ENCODE measurements at places on chromosomes 7 and 10. TPM values are rescaled to one million over a fixed set of nuclear protein-coding genes. Genes with fewer than 3 reads are reported as not detected.
A peak's percentile ranks its signal among the peaks of the same experiment; 100 is the strongest.

- no peak overlapping the region for H3K27ac ChIP-seq
- no peak for DNase-seq
- H3K4me1 ChIP-seq = no peaks in the 10 kb centered on the region
These were observed 120.3 kb upstream of the ADAM12 start for GRCh38 chr10:126508535-126509040.

Gene GPR158
- total RNA-seq = 0.05 TPM

DNA sequence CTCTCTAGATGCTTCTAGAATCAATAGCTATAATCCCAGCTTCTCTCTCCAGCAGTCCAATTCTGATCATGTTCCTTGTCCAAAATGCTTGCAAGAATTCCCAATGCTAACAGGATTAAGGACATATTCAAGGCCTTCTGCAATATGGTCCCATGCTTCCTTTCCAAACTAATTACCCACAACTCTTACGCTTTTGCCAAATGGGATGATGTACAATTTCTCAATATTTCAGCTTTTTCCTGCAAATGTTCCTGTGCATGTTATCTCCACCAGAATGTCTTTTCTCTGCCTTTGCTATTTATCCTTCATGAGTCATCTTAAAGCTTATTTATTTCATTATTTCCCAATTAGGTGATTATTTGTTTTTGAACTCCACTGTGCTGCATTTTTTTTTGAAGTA, 556.4 kb downstream of the SORCS1 start:
- H3K4me3 ChIP-seq = no peak overlapping the region
- DNase-seq = no peak
- no peak overlapping the region for H3K27ac ChIP-seq
- H3K4me1 ChIP-seq = no peaks in the 10 kb centered on the region

GRCh38 chr10:120962756-120963593, 111.8 kb downstream of the WDR11 start:
- peak; percentile 87 for DNase-seq
- no peaks in the 10 kb centered on the region for H3K27me3 ChIP-seq
- no peak overlapping the region for H3K4me3 ChIP-seq

GRCh38 chr7:129746857-129747529, 135.5 kb downstream of the NRF1 start:
- no peaks in the 10 kb centered on the region for H3K27me3 ChIP-seq
- no peak for DNase-seq
- H3K4me3 ChIP-seq = no peak overlapping the region
- peaks cover 38% of the 10 kb centered on the region for H3K36me3 ChIP-seq
- no peaks in the 10 kb centered on the region for H3K4me1 ChIP-seq

DNA sequence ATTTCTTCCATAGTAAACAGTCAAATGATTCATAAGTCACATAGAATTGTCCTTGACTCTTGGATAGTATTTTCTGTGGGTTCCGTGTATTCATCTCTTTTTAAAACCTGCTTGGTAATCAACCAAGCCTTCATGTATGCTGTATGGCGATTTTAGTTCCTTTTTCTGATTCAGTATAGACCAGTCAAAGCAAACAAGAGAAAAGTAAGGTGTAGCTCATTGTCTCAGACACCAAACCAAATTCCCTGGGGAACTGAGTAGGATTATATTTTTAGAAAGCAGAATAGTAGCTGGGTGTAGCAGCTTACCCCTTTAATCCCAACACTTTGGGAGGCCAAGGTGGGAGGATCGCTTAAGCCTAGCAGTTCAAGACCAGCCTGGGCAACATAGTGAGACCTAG, 240.5 kb downstream of the BBS9 start:
- H3K27ac ChIP-seq = no peak overlapping the region
- H3K36me3 ChIP-seq = peaks cover 3% of the 10 kb centered on the region
- no peak overlapping the region for H3K4me3 ChIP-seq
- DNase-seq = no peak
- no peaks in the 10 kb centered on the region for H3K4me1 ChIP-seq

- H3K27me3 ChIP-seq = no peaks in the 10 kb centered on the region
- no peak overlapping the region for H3K4me3 ChIP-seq
- H3K27ac ChIP-seq = no peak overlapping the region
- H3K36me3 ChIP-seq = no peaks in the 10 kb centered on the region
- DNase-seq = no peak
- H3K4me1 ChIP-seq = no peaks in the 10 kb centered on the region
These were observed 100.4 kb downstream of the SORCS1 start for GRCh38 chr10:107064075-107064474.

GRCh38 chr10:2077231-2077630, 339.9 kb upstream of the ADARB2 start:
- no peaks in the 10 kb centered on the region for H3K36me3 ChIP-seq
- no peaks in the 10 kb centered on the region for H3K4me1 ChIP-seq
- no peak for DNase-seq
- H3K27ac ChIP-seq = no peak overlapping the region

DNA sequence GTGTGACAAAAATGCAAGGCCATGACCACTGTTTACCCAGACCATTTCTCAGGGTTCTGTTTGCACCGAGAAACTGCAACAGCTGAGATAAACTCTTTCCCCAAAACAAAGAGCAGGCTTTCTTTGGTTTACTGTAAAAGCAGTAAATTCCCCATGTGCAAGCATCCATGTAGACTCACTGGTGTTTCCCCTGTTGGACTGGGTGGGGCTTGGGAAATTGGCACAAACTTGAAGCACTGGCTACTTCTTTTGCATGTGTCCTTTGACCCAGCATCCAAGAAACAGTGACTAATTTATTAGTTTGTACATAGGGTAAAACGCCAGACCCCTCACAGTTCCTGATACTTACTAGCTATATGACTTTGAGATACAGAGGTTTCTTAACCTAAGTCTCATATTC, 12.3 kb downstream of the IQUB start:
- H3K27ac ChIP-seq = no peak overlapping the region
- no peak for DNase-seq
- no peaks in the 10 kb centered on the region for H3K4me1 ChIP-seq
- no peaks in the 10 kb centered on the region for H3K27me3 ChIP-seq
- H3K4me3 ChIP-seq = no peak overlapping the region

- no peaks in the 10 kb centered on the region for H3K4me1 ChIP-seq
- no peaks in the 10 kb centered on the region for H3K36me3 ChIP-seq
- H3K27ac ChIP-seq = no peak overlapping the region
- no peak overlapping the region for H3K4me3 ChIP-seq
- no peaks in the 10 kb centered on the region for H3K27me3 ChIP-seq
These were observed 337.4 kb downstream of the CRPPA start for GRCh38 chr7:16083931-16084330.

Gene MCMBP
- total RNA-seq = 65.8 TPM

- DNase-seq = no peak
- H3K27ac ChIP-seq = no peak overlapping the region
- no peaks in the 10 kb centered on the region for H3K36me3 ChIP-seq
- peaks cover 84% of the 10 kb centered on the region for H3K27me3 ChIP-seq
- H3K4me3 ChIP-seq = no peak overlapping the region
These were observed 1.4 kb downstream of the HSPA12A start for GRCh38 chr10:116740971-116741370.

Gene EVX1
- total RNA-seq = not detected

Gene COL28A1
- 0.73 TPM for total RNA-seq

- no peak overlapping the region for H3K4me3 ChIP-seq
- peaks cover 44% of the 10 kb centered on the region for H3K4me1 ChIP-seq
- H3K36me3 ChIP-seq = no peaks in the 10 kb centered on the region
These were observed 92.8 kb downstream of the TCF7L2 start for GRCh38 chr10:113042868-113043267.

DNA sequence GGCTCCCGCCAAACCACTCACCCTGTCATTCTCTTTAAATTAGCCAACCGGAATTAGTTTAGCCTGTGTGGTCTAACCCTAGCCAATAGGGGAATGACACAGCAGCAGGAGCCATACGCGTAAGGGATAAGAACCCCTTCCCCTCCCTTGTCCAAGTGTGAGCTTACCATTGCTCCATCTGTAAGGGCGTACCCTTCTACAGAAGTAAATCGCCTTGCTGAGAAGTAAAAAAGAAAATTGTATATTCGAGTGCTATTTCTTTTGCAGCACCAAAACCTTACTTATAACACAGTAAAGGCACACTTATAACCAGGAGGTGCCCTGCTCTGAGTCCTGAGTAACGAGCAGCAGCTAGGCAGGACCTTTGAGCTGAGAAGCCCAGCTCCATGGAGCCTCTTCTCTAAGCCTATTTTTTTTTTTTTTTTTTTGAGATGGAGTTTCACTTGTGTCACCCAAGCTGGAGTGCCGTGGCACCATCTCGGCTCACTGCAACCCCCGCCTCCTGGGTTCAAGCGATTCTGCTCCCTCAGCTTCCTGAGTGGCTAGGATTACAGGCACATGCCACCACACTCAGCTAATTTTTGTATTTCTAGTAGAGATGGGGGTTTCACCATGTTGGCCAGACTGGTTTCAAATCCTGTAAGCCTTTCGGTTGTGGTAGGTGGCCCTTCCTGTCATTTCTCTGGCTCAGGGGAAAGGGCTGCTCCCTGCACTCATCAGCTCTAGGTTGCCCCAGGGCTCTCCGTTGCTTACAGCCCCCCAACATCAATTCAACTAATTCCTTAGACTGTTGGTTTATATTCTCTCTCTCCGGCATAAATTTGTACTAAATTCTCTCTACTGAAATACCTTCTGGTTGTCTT, 73.3 kb downstream of the NSUN6 start:
- H3K27me3 ChIP-seq = no peaks in the 10 kb centered on the region
- H3K4me3 ChIP-seq = no peak overlapping the region
- no peaks in the 10 kb centered on the region for H3K4me1 ChIP-seq
- H3K27ac ChIP-seq = no peak overlapping the region
- H3K36me3 ChIP-seq = no peaks in the 10 kb centered on the region

Gene CNTNAP2
- 0.94 TPM for total RNA-seq

- no peaks in the 10 kb centered on the region for H3K36me3 ChIP-seq
- no peaks in the 10 kb centered on the region for H3K4me1 ChIP-seq
- H3K27ac ChIP-seq = no peak overlapping the region
- H3K4me3 ChIP-seq = no peak overlapping the region
- no peak for DNase-seq
- no peaks in the 10 kb centered on the region for H3K27me3 ChIP-seq
These were observed 87.1 kb downstream of the CYP26A1 start for GRCh38 chr10:93160829-93161228.

DNA sequence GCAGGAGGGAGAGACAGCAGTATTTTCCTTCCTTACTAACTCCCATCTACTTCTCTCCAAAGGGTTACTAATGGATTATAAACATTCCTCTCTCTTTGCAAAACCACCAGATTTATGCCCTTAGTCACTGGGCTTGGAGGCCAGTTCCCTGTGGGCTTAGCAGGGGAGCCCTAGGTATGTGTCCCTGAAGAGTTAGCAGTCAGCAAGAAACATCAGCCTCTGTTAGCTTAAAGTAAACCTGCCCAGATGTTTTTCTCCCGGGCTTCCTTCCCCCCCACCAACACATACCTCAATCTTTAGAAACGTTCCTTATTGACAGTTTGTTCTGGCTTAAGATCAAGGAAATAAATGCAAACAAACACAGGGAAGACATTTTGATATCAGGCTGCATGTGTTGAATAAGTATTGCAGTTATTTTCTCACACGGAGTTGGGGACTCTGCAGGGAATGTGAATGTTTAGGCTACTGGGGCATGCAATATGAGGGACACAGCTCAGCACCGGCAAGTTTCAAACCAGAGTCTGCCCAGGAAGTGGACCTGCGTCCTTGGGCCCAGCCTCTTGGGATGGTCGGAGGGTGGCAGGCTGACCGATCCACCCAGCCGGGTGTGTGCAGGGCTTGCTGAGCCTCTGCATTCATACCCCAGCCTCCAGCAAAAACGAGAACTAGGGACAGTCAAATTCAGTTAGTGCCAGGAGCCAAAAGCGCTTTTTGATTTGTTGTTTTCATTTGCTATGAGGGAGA, 252.0 kb upstream of the GRB10 start:
- no peaks in the 10 kb centered on the region for H3K36me3 ChIP-seq
- H3K27me3 ChIP-seq = no peaks in the 10 kb centered on the region
- peaks cover 3% of the 10 kb centered on the region for H3K4me1 ChIP-seq

GRCh38 chr7:25272265-25272664, 44.0 kb upstream of the NPVF start:
- no peaks in the 10 kb centered on the region for H3K36me3 ChIP-seq
- no peak for DNase-seq
- H3K27me3 ChIP-seq = no peaks in the 10 kb centered on the region
- H3K4me3 ChIP-seq = no peak overlapping the region
- H3K4me1 ChIP-seq = no peaks in the 10 kb centered on the region
- no peak overlapping the region for H3K27ac ChIP-seq

GRCh38 chr10:31926765-31927564, 1.7 kb downstream of the ARHGAP12 start:
- H3K27me3 ChIP-seq = no peaks in the 10 kb centered on the region
- no peak for DNase-seq
- peaks cover 36% of the 10 kb centered on the region for H3K4me1 ChIP-seq
- H3K4me3 ChIP-seq = peak overlapping the region; percentile 82
- H3K36me3 ChIP-seq = no peaks in the 10 kb centered on the region

Gene MLXIPL
- 1.4 TPM for total RNA-seq

- no peak overlapping the region for H3K4me3 ChIP-seq
- no peak for DNase-seq
- no peak overlapping the region for H3K27ac ChIP-seq
- H3K36me3 ChIP-seq = no peaks in the 10 kb centered on the region
These were observed 341.6 kb downstream of the RNLS start for GRCh38 chr10:88241501-88241900.

- DNase-seq = no peak
- H3K27ac ChIP-seq = no peak overlapping the region
- no peaks in the 10 kb centered on the region for H3K4me1 ChIP-seq
- H3K27me3 ChIP-seq = no peaks in the 10 kb centered on the region
- no peaks in the 10 kb centered on the region for H3K36me3 ChIP-seq
- no peak overlapping the region for H3K4me3 ChIP-seq
These were observed 26.7 kb upstream of the CRHR2 start for GRCh38 chr7:30708983-30709382.

GRCh38 chr10:60731134-60731885, 47.0 kb upstream of the CDK1 start:
- peak overlapping the region; percentile 84 for H3K27ac ChIP-seq
- no peaks in the 10 kb centered on the region for H3K36me3 ChIP-seq
- DNase-seq = peak; percentile 10
- no peak overlapping the region for H3K4me3 ChIP-seq
- no peaks in the 10 kb centered on the region for H3K4me1 ChIP-seq

Gene ZCCHC24
- total RNA-seq = 31.2 TPM

GRCh38 chr7:139079861-139080260, 29.7 kb downstream of the ZC3HAV1 start:
- H3K27ac ChIP-seq = no peak overlapping the region
- peaks cover 5% of the 10 kb centered on the region for H3K4me1 ChIP-seq
- H3K27me3 ChIP-seq = no peaks in the 10 kb centered on the region
- no peak for DNase-seq
- H3K36me3 ChIP-seq = peaks cover 98% of the 10 kb centered on the region

Gene CFAP58
- total RNA-seq = 0.79 TPM

GRCh38 chr10:3857318-3857717, 72.3 kb upstream of the KLF6 start:
- no peaks in the 10 kb centered on the region for H3K36me3 ChIP-seq
- no peak overlapping the region for H3K27ac ChIP-seq
- no peak overlapping the region for H3K4me3 ChIP-seq
- peaks cover 9% of the 10 kb centered on the region for H3K4me1 ChIP-seq

- peaks cover 14% of the 10 kb centered on the region for H3K4me1 ChIP-seq
- H3K27ac ChIP-seq = peak overlapping the region; percentile 88
- H3K27me3 ChIP-seq = no peaks in the 10 kb centered on the region
- DNase-seq = no peak
- peak overlapping the region; percentile 94 for H3K4me3 ChIP-seq
These were observed 502 bp downstream of the ZNF3 start for GRCh38 chr7:100080907-100081534.

Gene CDCA7L
- total RNA-seq = 38.2 TPM
